ENCODE measurements at places on chromosomes 1 and 21.

DNA sequence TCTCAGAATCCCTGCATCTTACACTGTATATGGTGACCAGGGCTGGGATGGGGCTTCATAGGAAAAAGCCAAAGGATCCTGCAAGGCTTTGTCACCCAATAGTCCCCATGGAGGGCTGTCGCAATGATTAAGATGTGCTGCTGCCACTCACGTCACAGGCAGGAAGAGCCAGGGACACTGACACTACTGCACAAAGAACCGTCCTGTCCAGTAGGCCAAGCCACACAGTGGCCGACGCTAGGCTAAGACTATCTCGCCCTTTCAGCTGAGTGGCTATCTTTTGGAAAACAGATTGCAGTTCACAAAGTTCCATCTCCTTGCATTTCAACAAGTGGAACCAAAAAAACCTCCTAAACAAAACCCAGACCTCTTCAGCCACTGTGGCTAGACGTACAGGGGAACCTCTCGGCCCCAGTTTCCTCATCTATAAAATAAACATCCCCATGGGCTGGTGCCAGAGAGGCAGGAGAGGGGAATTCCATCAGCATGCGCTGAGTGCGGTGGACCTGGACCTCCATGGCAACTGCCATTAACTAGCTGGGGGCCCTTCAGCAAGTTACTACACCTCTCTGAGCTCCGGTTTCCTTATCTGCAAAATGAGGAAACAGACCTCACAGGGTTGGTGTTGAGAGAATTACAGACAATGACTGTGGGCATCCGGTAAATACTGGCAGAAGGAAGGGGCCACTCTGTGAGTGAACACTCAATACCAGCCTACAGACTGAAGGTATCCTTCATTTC, 8.7 kb downstream of the CAPZB start:
- peak; percentile 77 for DNase-seq

- DNase-seq: no peak
Measured at GRCh38 chr1:19640363-19641316, 3.5 kb upstream of the NBL1 start.

GRCh38 chr1:51621161-51621560, 4.3 kb downstream of the OSBPL9 start:
- DNase-seq: no peak

- DNase-seq: no peak
Measured at GRCh38 chr1:109765896-109766615, 2.3 kb upstream of the EPS8L3 start.

GRCh38 chr1:155648207-155649147, 38.5 kb downstream of the MSTO1 start:
- no peak for DNase-seq

DNA sequence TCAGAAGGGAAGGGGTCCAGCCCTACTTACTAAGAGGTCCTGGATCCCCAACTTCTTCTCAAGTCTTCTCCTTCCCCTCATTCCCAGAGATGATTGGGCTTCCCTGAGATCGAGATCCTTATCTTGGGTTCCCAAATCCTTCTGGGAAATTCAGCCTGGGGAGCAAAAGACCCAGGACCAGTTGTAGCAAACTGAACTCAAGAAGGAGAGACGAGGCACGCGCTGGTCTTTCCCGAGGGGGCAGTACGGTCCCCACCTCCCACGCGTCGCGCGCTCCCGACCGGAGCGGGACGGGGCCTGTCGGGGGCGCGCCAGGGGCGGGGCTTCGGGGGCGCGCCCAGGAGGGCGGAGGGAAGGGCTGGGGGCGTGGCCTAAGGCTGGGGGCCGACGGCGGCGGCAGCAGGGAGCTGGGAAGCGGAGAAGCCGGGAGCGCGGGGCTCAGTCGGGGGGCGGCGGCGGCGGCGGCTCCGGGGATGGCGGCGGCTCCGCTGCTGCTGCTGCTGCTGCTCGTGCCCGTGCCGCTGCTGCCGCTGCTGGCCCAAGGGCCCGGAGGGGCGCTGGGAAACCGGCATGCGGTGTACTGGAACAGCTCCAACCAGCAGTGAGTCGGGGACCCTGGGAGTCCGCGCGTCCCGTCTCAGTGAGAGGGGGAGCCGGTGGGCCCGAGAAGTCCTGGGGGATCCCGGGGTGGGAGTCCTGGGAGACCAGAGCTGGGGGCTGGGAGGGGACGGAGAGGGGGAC, at the start of gene EFNA3:
Gene EFNA3, plus strand, starts transcription at position 369 of the 741 bp plus-strand sequence. Its CDS starts 105 bp downstream, at position 474.
- DNase-seq: peak; percentile 76

- no peak for DNase-seq
Measured at GRCh38 chr1:63628607-63629006, 35.4 kb downstream of the PGM1 start.

DNA sequence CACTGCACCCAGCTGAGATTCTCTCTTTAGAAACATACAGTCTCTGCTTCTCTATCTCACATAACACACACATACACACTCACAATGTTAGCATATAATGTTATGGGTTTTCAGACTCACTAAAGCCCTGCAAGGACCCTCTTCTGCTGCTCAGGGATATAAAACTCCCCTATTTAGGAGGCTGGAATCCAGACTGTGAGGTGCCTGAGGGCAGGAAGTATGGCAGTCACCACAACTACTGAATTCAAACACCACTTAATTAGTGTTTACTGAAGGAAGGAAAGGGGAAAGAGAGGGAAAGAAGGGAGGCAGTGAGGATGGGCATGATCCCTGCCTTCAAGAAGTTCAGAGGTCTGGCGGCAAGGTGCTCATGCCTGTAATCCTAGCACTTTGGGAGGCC, 7.8 kb upstream of the CDK18 start:
- no peak for DNase-seq

DNA sequence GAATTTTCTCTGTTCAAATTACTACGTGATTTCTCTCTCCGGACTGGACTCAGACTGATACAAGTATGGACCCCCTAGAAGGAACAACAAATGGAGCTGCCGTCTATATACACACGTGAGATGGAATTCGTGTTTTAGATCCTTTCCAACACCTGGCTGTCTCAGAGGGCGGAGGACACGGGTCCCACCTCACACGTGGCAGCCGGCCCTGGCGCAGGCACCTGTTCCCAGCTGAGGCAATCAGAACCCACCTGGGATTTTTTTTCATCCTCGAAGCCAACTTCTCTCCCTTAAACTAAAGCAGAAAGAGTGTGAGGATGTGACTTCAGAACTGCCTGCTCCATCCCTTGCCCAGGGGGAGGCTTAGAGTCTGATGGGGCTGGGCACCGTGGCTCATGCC, 34.1 kb upstream of the SCCPDH start:
- DNase-seq: no peak

DNA sequence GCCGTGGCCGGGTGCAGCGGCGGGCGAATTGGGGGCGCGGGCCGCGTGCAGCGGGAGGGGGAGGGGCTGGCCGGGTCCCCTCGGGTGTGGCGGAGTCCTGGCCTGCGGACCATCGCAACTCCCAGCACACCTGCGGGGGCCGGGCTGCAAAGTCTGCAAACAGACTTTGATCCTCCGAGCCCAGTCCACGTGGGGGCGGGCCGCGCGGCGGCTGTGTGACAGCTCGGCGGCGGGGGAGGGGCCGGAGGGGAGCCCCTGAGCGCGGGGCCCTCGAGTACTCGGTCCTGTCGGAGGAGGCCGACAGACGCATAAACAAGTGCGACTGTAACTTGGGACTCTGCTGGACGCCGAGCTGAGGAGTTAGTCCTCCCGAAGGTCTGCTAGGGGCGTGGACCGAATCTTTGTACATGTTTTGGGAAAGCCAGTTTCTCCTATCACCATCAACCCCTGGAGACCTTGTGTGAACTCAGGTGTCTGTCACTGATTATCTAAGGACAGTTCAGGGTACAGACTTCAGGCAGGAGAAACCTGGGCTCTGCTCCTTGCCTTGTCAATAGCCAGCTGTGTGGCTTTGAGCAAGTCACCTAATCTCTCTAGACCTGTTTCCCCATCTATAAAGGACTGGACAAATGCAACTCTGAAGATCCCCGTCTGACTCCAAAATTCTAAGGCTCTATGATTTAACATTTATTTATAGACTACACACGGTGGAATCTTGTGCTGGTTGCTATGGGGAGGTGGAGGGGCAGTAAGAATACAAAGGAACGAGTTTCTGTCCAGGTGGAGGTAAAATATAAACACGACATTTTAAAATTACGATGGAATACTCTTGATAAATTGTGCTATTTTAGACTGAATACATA, 710 bp upstream of the SLC30A1 start:
- DNase-seq: no peak

- DNase-seq: no peak
Measured at GRCh38 chr1:13661539-13661938, 38.4 kb upstream of the PRDM2 start.

DNA sequence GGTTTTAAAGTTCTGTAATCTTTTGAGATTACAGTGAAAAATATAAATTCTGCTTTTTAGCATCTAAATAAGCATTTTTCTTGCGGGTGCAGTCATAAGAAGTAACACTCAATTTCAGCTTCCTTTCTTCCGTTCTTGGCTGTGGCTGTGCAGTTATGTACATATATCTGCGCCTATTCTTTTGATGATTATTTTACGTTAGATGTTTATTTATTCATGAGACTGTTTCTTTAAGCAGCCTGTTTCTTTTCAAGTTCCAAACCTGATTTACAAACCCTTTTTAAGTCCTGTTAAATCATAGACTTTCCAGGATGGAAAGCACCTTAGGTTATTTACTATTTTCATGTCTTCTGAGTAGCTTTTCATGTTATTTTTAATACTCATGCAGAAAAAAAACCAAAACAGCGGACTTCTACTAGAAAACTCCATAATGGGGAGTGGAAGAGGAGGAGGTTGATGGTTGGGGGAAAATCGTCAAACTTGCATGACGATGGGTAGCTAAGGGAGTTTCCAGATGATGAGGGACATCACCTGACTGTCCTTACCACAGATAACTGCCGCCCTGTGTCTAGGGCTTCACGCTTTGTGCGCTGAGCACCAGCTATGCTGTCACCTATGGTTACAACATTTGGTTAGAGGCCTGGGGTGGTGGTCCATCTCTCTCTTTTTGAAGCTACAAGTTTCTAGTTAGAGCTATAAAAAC, 2.6 kb downstream of the PRDM2 start:
- DNase-seq: peak; percentile 92

- DNase-seq: no peak
Measured at GRCh38 chr1:71787699-71788098, 494.6 kb downstream of the NEGR1 start.

DNA sequence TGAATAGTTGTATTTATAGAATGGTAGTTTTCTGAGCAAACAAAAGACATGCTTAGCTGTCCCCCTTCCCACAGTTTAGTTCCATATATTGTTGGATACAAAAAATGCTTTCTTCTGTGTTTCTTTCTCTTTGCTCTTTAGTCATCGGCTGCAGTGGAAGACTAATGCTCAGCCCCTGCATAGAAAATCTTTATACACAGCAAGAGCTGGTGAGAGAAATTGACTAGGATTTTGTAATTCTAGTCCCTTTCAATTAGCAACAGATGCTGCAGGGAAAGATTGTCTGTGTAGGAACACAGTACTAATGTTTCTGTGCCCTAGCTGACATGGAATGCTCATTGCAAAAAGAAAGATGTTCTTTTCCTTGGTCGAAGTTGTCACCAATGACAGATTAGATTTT, 200.9 kb downstream of the RPS6KC1 start:
- DNase-seq: no peak

GRCh38 chr1:105793536-105794146, 1262.8 kb upstream of the PRMT6 start:
- DNase-seq: no peak

DNA sequence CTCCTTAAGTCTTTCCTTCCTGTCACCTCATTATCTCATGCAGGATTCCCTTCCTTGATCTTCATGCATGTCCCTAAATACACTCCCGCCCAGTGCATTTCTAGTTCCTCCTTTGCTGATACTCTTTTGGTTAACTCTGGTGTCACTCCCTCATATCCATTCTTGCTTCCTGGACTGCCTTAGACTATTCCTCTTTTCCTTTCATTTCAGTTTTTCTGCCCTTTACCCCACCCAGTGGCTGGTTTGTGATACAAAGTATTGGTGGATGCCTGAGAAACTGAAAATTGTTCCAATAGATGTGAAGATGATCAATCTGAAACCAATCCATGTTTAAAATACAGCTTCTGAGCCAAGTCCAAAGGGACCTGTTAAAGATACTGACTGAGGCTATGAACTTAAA, 553.8 kb upstream of the CAMK1G start:
- DNase-seq: no peak

DNA sequence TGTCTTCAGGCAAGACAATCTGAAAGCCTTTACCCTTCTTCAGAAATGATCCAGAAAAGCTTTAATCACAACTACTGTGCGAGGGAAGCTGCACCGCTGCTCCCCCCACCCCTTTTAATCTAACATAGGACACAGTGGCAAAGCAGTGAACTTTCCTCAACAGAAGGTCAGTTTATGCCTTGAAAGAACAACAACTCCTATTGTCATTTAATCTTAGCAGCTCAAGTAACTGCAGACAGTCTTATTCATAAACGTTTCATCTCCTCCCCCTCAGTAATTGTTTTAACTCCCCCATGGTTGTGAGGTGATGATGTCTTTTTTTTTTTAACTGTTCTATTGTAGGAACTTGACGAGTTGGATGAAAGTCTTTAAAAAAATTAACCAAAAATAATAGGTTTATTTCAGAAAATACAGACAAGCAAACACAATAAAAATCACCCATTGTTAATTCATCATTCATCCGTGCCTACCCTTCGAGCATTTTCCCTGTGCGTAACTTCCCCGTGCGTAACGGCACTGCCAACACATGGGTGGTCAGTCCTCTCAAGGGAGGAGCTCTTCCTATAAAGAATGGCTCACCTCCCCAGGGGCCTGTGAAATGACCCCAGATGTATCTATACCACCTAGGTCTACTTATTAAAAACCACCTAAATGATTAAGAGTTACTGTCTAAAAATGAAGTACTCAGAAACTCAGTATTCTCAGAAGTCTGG, 3.3 kb upstream of the ADAR start:
- no peak for DNase-seq

All from CD4-positive, alpha-beta T cell treated with Interleukin-10 for 1 hour (primary cell).